ENCODE measurements at places on chromosomes 1 and 21.
A peak's percentile ranks its signal among the peaks of the same experiment; 100 is the strongest.

DNA sequence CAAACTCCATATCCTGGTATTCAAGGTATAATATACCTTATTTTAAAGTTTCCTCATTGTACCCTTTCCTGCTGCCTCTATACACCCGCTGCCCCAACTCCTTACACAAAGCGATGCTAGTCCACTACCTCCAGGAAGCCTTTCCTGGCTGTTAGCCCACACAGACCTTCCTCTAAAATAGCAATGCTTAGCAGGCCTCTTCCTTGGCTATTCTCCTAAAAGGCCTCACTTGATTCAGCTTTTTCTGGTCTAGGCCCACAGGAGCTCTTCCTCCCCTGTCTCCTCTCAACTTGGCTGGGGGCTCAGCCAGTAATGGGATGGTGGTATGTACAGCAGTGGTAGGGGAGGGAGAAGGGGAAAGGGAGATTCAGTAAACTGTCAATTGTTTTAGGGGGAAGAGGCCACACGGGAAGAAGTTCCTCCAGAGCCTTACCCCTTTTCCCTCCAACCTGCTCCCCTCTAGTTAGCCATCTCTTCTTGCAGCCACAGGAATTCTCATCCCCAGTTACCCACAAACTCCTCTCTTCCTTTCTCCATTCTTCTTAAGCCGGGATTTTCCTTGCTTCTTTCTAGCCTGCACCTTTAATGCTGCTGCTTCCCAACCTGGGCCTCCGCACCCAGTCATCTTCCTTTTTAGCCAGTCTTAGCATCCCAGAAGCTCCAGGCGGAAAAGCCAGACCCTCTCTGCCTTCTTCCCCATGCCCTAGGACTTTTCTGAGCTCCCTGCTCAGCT is 2.6 kb downstream of the LRRC41 start:
- DNase-seq, result peak; percentile 13

GRCh38 chr1:30663596-30664091 is 59.7 kb downstream of the MATN1 start:
- no peak for DNase-seq

DNA sequence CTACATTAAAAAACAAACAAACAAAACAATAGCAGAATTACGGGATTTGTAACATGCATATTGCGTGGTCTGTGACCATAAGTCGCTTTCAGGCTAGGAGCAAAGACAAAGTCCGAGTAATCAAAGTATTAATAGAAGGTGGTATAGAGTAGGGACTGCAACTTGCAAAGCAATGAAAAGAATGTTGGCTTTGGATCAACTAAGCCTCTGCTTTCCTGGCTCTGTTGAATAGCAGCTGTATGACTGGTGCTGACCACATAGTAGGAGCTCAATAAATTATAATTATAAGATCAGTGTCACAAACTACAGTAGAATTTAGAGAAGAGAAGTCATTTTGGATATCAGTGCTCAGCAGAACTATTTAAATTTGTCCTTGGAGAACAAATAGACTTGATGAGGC is 586.4 kb downstream of the DPYD start:
- peak; percentile 86 for DNase-seq

- DNase-seq, result no peak
These were observed 115.9 kb downstream of the HIVEP3 start for GRCh38 chr1:41802532-41803501.

- peak; percentile 95 for DNase-seq
These were observed 18.9 kb downstream of the HTR1D start for GRCh38 chr1:23198373-23198772.

- no peak for DNase-seq
These were observed 11.7 kb upstream of the PODN start for GRCh38 chr1:53050310-53050709.

DNA sequence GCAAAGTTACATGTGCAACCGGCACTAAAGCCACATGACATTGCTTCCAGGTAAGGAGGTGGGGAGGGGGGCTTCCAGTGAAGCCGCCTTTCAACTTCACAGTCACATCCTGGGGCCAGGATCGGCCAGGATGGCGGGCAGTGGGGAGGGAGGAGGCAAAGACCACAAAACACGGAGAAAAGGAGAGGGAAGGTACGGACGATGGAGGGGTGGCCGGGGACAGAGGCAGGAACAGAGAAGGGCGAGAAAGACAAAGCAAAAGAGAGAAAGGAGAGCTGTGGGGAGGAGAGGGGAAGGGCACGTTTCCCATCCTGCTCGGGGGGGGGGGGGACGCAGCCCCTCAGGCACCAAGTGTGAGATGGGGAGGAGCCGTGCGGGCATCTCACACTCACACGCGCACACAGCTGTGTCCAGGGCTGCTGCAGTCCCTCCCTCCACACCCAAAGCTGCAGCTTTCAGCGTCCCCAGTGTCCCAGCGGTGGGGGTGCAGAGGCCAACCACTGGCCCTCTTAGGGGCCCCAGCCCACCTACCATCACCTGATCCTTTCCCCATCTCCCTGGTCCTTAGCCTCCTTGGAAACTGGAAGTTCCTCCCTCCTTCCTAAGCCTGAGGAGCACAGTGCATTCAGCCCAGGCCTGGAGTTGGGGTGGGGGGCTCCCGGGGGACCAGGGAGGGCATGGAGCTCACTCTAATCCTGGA is 2.4 kb downstream of the SH2D5 start:
- DNase-seq, result no peak

- peak; percentile 68 for DNase-seq
These were observed 3.5 kb upstream of the PRDX6 start for GRCh38 chr1:173473599-173474011.

GRCh38 chr1:107879927-107880326 is 85.1 kb downstream of the VAV3 start:
- DNase-seq, result no peak

- peak; percentile 17 for DNase-seq
These were observed 215.4 kb downstream of the ASTN1 start for GRCh38 chr1:176949033-176949662.

- DNase-seq, result peak; percentile 62
These were observed 40.3 kb downstream of the DIRAS3 start for GRCh38 chr1:68010090-68010489.

DNA sequence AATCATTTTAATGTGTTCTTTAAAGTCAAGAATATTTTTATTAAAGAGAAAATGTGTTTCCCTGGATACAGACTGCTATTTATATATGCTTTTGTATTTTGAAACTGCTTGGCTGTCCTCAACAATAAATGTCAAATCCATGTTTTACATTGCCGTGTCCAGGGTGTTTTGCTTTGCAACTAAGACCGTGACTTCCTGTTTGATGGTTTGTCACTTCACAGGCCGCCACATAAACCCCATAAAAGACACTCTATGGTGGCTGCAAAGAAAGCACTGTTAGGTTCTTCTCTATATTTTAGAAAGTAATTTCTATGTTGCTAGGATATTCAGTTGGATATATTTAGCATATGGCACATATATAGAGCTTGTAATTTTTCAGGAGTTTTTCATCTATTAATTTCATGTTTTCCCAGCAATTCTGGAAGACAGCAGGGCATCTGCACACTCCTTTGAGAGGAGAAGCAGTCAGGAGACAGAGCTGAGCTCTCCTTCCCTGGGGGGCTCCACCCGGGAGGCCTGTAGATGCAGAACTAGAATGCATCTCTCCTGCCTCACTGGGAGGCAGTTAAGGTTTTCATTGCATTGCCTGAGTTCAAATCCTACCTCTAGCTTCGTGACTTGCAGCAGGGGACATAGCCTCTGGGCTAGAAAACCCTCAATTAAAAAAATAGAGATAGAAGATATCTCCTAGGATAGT is 33.1 kb downstream of the PRDM2 start:
- DNase-seq, result no peak

DNA sequence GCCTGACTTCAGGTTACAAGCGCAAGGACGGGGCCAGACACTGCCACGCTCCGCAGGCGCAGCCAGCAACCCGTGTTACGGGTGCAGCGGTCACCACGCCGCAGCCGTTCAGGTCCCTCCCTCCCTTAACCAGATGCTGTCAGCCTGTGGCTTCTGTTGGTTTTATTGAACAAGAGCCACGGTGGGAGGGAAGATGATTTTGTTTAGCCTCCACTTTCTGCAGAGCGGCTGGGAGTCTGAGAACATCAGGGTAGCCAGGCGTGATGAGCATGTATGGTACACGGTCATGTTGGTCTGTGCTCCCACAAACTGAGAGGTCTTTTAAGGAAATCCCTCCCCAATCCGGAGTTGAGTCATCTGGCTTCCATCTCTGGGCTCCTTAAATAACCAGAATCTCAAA is 18.5 kb upstream of the ADARB1 start:
- peak; percentile 53 for DNase-seq

DNA sequence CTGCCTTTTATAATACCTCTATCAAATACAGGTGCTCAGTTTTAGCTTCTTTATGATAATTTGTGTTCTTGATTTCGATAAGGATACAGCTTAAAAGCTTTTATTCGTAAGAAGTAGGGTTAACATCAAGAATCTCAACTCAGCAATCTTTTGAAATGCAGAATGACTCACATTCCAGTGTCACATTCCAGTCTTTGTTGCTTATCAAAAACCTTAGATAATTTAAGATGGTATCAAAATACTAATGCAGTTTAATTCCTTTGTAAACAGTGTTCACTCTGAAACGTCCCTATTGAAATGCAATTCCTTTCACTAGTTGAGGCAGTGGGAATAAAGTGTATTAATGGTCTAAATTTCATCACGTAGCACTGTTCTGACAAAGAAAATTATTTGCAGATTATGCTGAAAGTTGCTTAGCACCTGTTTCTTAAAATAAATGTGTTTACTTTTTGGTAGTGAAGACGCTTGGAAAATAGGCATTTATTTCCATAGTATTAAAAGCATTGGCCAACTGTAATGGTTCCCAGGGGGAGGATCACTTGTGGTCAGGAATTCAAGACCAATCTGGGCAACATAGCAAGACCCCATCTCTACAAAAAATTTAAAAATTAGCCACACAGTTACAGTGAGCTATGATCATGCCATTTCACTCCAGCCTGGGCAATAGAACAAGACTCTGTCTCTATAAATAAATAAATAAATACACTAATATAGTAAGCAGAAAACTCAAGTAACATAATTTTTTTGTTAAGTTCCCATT is 10.1 kb upstream of the CNN3 start:
- peak; percentile 42 for DNase-seq

- no peak for DNase-seq
These were observed 23.9 kb upstream of the ITLN2 start for GRCh38 chr1:160978510-160978927.

DNA sequence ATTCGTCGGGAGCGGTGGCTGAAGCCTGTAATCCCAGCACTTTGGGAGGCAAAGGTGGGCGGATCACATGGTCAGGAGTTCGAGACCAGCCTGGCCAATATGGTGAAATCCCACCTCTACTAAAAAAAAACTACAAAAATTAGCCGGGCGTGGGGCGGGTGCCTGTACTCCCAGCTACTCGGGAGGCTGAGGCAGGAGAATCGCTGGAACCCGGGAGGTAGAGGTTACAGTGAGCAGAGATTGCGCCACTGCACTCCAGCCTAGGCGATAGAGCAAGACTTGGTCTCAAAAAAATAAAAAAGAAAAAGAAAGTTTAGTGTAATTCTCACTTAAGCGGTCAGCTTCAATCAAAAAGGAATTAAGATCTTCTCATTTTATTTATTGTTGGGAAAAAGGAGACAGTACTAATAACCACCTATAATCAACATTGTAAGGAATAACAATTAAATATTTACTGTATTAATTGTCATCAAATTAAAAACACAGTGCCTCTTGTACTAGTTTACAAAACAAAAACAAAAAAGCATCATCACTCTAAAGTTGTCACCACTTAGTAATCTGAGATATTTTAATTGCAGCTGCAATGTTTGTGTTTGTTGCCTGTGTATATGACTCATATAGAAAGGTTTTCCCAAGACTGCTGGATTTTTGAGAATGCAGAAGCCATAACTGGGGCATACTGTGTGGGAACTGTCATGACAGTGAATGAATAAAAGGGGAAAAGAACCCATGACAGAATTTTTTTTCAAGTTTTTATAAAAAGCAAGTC is 3.7 kb downstream of the FBXO42 start:
- peak; percentile 85 for DNase-seq
